RWPE1 (cell line): ENCODE measurements at places on chromosomes 11 and 22.

DNA sequence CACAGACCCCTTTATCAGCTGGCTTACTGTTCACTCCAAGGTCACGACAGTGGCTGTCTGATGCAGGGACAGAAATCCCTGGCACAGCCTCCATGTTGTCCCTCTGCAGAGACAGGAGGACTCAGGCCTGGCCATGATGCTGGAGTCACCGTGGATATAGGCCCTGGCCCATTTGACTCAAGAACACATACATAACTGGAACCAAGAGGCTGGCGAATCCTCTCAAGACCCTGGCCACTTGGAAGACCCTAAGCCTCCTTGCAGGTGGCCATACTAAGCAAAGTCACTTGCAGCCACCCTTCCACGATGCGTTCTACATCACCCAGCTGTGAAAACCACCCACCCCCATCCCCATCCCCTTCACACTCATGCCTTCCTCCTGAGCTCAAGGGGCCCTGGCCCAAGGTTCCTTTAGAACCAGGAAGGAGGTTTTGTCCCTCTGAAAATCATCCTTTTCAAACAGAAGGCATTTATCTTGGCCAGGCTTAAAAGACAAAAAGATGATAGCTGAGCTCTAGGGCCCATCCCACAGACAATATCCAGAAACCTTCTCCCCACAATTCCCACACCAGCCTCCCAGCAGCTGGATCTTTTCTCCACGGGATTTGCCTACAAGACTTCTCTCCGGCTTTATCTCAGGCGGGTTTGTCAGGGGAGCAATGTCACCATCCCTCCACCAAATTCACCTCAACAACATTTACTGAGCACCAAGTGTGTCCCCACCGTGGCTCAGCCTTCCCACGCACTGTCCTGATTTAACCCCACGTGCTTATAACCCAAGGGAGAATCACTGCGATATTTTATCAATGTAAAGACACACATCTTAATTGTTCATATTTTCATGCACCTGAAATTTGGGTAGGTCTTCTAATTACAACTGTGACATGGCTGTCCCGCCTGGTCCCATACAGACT, 123.4 kb upstream of the SERPIND1 start:
- DNase-seq: no peak

GRCh38 chr11:5137014-5137413, 1.1 kb downstream of the OR52A5 start:
- DNase-seq: no peak

DNA sequence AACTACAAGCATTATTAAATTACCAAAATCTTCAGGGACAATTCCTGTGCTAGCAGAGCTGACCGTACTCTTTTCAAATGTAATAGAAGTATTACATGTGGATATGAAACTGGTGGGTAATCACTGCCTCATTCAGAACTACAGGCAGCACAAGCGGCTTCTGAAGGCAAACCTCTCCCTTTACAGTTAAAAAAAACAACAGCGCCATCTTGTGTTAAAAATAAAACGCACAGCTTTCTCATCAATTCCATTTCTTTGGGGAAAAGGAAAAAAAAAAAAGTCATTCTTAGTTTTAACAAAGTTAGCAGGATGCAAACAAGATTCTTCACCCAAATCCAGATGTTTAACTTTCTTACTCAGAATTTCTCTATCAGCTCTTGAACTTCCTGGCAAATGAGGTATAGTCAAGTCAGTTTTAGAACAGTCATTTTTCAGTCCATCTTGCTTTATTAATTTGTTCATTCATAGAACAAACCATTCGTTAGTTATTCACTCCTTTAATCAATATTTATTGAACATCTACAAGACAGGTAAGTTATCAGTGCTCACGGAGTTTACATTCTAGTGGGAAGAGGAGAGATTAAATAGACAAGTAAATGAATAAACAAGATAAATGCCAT, 331.8 kb upstream of the MPPED2 start:
- peak; percentile 13 for DNase-seq

DNA sequence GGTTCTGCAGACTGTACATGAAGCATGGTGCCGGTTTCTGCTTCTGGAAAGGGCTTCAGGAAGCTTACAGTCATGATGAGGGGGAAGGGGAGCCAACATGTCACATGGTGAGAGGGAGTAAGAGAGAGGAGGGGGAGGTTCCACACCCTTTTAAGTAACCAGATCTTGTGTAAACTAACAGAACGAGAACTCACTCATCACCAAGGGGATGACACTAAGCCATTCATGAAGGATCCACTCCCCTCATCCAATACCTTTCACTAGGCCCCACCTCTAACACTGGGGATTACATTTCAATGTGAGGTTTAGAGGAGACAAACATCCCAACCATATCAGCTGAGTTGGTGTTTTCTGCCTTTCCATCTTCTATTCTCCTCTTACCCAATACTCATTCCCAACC, 83.5 kb downstream of the BDNF start:
- no peak for DNase-seq

DNA sequence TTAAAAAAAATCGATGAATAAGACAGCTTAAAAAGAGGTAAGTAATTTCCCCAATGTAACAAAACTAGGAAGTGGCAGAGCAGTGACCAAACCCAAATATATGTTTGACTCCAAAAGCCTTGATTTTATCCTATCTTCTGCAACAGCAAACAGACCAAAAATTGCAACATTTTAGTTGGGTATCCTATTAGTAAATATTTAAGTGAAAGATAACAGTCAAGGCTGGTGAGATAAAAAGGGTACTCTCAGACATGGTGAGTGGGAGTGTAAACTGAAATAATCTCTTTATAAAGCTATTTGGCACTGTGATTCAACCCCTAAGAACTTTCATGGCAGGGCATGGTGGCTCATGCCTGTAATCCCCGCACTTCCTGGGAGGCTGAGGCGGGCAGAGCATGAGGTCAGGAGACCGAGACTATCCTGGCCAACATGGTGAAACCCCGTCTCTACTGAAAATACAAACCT, 1.9 kb upstream of the RDX start:
- DNase-seq: no peak

GRCh38 chr11:92123540-92123939, 101.1 kb upstream of the FAT3 start:
- no peak for DNase-seq

- DNase-seq: peak; percentile 78
Observed at GRCh38 chr11:2077061-2077802, 62.0 kb downstream of the IGF2 start.

- no peak for DNase-seq
Observed at GRCh38 chr11:71537537-71537936, 288 bp upstream of the KRTAP5-8 start.

- no peak for DNase-seq
Observed at GRCh38 chr22:37179126-37179470, 8.9 kb downstream of the C1QTNF6 start.

- no peak for DNase-seq
Observed at GRCh38 chr11:97772705-97773104, 1248.0 kb upstream of the CNTN5 start.
